ENCODE measurements at places on chromosomes 1 and 21.

GRCh38 chr1:163168053-163168452, 34.7 kb downstream of the RGS5 start:
- no peak for DNase-seq

GRCh38 chr1:75764057-75764655, 21.9 kb upstream of the RABGGTB start:
- peak; percentile 4 for DNase-seq

DNA sequence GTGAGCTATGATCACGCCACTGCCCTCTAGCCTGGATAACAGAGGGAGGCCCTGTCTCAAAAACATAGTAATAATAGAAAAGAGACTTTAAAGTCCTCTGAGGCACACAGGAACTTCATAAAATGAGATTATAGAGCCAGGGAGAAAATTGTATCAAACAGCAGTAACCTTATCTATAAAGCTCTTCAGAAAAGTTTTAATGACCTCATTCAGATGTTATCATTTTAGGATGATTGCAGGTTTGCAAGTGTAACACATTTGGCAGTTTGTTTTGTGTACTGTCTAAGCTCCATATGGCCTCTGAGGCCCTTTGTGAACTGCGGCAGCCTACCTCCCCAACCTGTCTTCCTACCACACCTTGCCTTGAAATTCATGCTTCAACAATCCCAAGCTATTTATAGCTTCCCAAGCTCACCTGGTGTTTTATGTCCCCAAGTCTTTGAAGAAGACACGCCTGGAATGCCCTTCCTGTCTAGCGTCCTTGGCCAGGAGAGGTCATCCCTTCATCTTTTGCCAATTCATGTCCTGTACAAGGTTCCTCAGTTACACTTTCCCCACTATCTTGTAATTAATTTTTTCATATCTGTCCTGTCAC, 8.5 kb upstream of the AKNAD1 start:
- DNase-seq: no peak

DNA sequence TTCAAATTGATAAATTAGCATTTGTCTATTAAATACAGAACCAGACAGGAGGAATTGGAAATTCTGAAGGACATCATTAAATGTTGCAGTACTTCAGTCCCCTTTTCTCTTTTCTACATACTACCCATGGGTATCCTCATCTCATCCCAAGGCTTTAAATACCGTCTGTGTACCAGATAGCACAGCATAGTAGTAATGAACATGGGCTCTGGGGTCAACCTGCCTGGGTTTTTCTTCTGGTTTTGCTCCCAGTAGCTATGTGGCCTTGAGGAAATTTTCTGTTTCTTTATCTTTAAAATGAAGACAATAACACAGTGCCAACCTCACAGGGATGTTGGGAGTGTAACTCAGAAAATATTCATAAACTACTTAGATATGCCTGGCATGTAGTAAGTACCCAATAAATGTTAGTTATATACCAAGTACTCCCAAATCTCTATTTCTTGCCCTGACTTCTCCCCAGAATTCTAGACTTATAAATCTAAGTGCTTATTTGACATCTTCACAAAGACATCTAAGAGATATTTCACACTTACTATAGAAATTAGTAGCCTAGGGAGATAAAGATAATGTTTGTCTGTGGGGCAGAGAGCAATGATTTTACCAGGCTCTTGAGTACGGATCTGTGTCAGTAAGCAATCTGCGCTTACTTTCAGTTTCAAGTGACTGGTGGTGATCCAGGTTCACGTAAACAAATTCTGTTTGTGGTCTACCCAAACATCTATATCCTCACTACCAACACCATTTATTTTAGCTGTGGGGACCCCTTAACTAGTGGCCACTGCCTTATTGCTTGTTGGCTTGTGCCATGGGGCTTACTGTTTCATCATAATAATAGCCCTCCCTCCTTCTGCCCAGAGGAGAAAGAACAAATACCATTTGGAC, 37.3 kb downstream of the VANGL2 start:
- DNase-seq: peak; percentile 84

GRCh38 chr21:34189506-34189905, 116.1 kb downstream of the MRPS6 start:
- no peak for DNase-seq

DNA sequence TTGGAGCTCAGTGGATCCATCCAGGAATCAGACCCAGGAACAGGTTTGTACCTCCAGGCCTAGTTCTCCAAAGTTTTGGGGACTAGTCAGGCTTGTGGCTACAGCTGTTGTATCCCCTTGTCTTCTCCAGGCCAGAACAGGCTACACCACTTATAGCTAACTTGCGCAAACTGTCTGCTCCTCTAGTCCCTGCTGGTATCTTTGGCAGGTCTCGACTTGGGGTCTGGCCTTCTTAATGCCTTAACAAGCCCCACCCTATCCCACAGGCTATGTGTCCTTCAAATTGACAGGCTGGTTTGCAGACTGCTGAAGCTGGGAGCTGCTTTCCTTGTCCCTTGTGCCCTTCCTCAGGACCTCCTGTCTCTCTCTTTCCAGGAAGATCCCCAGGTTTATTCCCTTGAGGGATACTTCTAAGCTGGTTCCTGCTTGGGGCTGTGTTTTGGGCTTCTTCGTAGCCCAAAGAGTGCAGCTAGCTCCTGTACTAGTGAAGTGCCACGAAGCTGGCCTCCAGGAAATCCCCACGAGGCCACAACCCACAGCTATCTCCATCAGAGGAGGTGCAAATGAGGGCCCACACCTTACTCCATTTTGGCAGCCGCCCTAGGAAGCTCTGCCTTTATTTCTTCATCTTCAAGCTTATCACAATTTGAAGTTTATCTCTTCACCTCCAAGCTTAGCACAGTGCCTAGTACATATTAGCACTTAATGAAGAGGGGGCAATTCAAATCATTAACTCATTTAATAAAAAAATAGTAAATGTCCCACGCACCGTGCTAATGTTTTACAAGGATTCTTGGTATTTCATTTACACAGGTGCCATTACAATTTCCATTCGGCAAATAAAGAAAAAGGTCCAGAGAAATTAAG, 683 bp upstream of the DMAP1 start:
- no peak for DNase-seq

DNA sequence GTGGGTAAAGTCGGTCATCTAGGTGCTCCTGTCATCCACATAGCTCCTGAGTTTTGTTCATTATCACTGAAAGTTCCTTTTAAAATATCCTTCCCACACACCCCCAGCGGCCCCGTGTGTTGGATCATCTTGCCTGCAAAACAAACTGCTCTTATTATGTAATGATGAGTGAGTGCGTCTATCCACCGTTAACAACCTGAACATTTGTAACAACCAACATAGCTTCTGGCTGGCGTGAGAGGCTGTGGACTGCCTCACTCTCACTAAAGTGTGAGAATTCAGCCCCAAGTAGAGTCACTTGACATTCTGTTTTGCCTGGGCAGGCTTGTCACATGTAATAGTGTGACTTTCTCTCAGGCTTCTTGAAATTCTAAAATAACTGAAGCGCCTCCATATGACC, 14.5 kb upstream of the KCNA2 start:
- no peak for DNase-seq

DNA sequence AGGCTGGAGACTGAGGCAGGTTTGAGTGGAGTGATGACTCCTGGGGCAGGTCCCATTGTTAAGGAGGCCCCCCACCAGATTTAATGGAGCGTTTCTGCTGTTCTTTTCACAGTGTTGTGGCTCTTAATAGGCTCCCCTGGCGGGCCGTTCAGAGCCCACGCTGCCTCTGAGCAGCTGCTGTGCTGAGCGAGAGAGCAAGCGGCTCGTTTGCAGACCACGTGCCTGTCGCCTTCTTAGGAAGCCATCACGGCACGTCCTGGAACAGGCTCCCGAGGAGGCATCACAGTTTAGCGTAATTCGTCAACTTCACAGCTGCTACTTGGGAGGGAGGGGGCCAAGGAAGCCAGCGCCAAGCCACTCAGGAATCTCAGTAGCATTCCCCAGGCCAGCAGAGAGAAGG, 70.5 kb upstream of the CTTNBP2NL start:
- DNase-seq: no peak

GRCh38 chr1:77416692-77417450, 135.1 kb downstream of the AK5 start:
- DNase-seq: no peak

GRCh38 chr1:30930631-30931173, 22.1 kb upstream of the SDC3 start:
- no peak for DNase-seq

GRCh38 chr1:179029321-179029759, 3.6 kb downstream of the FAM20B start:
- no peak for DNase-seq

DNA sequence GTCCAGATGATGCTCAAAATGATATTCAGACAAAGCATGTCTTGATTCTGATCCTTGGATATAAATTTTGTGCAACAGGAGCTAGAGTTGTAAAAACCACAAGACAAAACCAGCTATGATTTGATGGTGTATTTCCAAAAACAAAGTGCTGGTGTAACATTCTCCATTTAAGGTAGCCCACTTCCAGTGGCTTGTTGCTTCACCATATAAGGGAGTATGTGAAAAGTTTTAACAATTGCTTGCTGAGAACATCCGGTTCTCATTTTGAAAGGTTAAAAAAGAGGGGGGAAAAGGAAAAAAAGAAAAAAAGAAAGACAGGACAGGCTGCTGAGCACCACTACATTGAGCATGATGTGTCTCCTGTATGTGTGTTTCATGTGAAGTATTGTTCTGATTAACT, 123.6 kb downstream of the MACF1 start:
- no peak for DNase-seq

DNA sequence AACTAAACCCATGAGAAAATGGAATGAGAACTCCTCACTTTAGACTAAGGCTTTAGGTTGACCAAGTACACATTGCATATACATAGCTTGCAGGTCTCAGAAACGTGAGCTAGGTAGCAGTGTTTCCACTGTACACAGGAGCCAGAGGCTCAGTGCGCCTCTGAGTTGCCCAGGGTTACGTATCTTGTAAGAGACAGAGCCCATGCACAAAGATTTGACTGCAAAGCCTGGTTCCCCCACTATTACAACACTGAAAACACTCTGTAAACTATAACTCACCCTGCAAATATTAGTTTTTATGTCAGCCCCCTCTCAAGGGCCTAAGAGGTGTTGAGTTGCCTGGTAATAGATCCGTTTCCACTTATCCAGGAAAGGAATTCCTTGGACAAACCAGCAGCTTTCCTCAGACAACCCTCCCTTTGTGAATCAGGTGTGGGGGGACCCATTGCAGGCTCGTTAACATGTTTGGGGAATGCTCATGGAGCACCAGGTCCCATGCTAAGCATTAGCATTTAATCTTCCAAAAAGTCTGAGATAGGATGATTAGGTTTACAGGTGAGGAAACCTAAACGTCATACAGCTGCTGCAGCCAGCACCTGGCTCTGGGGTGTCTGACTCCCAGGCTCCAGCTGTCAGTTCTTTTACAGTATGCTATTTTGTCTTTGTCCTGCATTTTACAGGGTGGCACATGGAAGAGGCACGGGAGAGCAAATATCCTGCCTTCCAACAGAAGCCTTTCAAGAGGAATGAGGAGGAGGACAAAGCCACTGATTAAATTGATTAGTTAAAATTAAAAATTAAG, 25.7 kb downstream of the TENT5C start:
- DNase-seq: peak; percentile 41

DNA sequence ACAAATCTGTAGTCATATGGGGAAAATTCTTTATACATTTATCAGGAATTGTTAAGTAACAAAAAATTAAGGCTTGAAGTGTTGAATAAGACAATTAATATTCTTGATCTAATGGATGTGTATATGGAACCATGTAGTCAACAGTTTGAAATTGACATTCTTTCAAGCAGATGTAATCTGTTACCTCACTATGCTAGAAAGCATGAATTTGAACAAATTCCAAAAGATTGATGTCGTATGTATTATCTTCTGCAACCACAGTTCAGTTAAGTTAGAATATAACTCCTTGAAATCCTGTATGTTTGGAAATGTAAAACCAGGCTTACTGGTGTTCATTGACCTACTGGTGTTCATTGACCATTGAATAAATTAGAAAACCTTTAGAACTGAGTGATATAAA, 16.1 kb downstream of the CCDC18 start:
- DNase-seq: no peak

DNA sequence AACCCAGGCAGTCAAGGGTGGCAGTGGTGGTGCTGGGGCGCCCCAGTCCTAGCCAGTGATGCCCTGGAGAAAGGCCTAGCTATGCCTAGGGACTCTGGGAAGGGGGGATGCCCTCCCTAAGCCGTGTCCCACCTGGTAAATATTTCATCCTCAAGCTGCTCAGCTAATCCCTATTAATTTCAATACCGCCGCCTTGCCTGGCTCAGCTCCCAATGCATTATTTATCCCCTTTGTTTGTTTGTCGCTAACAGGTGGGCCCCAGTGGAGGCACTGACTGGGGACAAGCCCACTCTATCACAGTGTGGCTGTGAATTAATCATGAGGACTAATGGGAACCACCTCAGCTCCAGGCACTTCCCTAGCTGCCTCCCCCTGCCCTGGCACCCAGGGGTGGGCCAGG, 22.5 kb downstream of the DMAP1 start:
- no peak for DNase-seq

DNA sequence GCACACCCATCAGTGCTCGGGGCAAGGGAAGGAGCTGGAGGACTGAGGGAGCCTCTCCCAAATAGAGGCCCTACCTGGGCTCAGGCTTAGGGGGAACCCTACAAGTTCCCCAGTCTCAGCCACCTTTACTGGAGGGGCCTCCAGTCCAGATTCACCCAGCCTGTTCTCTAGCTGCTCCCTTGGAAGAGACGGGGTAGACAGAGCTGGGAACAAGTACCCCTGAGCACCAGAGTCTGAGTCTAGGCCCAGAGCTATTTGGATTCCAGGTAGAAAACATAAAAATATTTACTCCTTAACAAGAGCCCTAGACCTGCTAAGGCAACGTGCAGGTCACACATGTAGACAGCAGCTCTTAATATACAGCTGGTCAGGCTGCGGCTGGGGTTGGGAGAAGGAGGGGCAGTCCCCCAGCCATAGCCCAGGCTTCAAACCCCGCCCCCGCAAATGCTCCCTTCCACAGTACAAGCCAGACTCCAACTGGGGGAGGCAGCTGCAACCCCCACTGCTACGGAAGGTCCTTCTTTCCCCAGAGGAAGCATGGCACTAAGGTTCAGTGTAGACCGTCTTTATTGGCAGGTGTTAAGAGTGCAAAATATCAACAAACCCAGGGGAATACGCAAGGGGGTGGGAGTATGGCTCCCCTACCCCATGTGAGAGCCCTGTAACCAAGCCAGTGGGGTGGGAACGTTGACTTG, 8.0 kb downstream of the TENT5B start:
- no peak for DNase-seq

- no peak for DNase-seq
These were observed at the start of gene PCSK9 for GRCh38 chr1:55039342-55040082. Gene PCSK9 (plus strand): TSS chr1:55039548. CDS start chr1:55039838, 290 bp downstream.

- no peak for DNase-seq
These were observed 6.8 kb downstream of the RNF220 start for GRCh38 chr1:44411861-44412260.

DNA sequence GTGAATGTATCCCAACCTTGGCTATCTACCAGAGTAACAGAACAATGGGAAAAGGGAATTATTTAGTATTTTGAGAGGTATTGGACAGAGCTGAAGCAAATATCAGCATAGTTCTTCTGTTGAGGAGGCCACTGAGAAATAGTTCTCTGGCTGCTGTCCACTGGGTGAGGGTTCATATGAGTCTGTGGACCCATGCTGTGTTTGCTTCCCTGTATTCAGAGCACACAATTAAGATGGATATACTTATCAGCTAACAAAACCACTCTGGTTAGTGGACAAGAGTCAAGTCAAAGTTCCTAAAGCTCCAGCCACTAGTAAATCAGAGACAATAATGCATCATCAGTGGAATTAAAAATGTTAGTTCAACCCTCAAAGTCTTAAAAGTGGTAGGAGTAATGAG, 66.1 kb downstream of the RGS18 start:
- no peak for DNase-seq

- no peak for DNase-seq
These were observed 5.6 kb upstream of the REN start for GRCh38 chr1:204171751-204172178.

GRCh38 chr1:35509558-35509957, 47.6 kb downstream of the KIAA0319L start:
- no peak for DNase-seq
